ENCODE measurements at places on chromosomes 2 and 18.

DNA sequence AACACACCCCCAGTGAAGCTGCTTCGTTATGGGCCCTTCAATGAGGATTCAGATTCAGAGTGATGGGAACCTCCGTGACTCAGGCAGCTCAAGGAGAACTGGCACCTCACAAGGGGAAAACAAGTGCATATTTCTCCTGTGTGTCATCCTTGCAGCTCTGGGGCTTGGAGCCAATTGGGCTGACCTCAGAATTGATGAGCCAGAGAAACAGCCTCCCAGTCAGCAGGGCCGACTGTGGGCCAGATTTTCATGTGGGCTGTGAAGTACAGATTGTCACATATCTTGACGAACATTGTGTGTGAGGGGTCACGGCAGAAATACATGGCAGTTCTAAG, 189.6 kb upstream of the SP5 start:
- DNase-seq: peak; percentile 80

GRCh38 chr2:81706856-81707255, 1402.3 kb upstream of the LRRTM1 start:
- DNase-seq: no peak

DNA sequence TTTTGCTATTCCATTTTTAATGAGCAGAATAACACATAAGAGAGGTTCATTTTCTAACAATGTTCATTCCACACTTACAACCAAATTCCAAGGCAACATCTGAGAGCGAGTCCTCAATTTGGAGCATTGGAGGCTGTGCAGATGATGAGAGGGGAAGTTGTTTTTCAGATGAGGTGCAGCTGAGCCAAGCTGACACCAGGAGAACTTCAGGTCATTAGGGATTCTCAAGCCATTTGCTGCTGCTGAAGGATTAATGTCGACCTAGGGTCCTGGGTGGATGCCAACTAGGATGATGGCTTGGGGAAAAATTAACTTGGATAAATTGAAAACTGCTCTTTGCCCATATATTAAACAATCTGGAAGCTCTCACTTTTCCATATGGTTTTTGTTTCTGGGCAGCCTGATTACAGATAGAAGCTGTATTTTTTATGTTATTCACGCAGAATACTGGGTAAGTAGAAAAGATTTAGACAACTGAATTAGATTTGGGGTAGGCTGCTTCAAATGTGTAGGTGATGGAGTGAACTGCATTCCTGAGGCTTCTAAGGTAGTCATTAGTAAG, 206.4 kb upstream of the SLC39A10 start:
- no peak for DNase-seq

GRCh38 chr2:213863541-213863940, 547.3 kb upstream of the VWC2L start:
- DNase-seq: no peak

- no peak for DNase-seq
These were observed 50.3 kb downstream of the INHBB start for GRCh38 chr2:120396013-120396860.

GRCh38 chr2:69471793-69472192, 34.6 kb upstream of the NFU1 start:
- no peak for DNase-seq
